Calu3 (cell line): ENCODE measurements at places on chromosomes 16 and 17.

DNA sequence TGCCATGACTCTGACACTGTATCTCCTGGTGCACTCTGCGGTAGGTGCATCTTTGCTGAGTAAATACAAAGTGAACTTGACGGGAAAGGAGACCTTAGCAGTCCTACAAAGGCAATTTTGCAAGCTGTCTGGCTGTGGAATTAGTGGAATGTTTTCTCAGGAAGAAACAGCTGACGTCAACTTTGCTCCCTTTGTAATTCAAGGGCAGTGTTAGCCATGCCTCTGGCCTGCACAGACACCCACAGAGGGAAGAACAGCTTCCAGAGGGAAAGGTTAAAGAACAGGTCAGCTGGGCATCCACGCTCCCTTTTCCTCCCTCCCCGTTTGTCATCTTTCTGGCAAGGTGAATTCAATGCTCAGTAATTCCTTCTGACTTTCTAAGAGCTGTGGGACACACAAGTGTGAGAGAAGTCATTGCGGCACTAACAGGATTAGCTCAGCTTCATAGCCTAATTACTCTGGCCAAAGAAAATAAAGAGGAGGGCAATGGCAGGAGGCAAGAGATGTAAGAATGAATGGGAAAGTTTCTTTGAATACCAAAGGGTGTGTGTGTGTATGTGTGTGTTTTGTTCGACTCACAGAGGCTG lies 476.9 kb upstream of the GOT2 start:
- no peak for DNase-seq

DNA sequence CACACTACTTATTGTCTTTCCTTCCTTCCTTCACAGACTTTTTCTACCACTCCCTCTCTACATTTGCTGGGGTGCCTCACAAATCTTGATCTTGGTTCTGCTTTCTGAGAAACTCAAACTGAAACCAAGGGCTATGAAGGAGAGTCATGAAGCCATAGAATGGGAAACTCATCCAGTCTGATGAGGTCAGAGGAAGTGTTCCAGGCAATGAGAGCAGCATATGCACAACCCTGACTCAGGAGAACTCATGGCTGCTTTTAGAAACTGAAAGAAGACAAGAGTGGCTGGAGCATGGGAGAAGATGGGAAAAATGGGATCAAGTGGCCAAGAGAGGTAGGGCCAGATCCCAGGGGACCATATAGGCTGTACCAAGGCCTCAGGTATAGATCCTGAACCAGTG lies 130.0 kb upstream of the TOX3 start:
- DNase-seq, result no peak

DNA sequence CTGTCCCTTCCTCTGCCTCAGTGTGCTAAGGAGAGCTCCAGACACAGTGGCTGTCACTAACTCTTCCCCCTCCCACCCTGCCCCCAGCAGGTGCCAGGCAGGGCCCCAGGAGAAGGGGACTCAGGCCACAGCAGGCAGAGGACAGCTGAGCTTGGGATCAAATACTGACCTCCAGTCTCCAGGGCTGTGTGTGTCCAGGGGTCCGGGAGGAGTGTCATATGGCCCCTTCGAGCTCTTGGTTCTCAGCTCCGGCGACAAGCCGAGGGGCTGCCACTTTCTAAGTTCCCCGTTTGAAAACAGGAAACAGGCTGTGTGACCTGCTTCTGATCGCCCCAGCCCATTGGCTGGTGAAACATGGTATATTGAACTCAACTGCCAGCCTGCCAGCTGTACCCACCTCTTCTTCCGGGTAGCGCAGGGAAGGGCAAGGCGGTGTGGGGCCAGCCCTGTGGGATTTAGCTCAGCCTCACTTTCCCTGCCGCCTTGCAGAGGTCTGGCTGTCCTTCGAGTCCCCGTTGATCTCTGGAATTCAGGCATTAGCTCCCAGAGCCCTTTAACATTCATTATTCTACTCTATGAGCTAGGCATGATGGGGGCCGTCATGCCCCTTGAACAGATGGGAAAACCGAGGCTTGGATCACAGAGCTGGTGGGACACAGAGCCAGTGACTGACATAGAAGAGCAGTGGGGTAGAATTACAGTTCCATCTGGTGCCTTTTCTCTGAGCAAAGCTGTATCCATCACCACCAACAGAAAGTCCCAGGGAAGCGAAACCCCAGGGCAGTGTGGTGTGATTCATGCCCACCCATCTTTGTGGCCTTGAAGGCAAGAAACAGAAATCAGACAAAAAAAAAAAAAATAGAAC lies at the start of gene SNX20:
SNX20 (minus strand) TSS at position 292 of the 865 bp plus-strand sequence. CDS start 3,786 bp downstream, outside the sequence.
- DNase-seq, result no peak

DNA sequence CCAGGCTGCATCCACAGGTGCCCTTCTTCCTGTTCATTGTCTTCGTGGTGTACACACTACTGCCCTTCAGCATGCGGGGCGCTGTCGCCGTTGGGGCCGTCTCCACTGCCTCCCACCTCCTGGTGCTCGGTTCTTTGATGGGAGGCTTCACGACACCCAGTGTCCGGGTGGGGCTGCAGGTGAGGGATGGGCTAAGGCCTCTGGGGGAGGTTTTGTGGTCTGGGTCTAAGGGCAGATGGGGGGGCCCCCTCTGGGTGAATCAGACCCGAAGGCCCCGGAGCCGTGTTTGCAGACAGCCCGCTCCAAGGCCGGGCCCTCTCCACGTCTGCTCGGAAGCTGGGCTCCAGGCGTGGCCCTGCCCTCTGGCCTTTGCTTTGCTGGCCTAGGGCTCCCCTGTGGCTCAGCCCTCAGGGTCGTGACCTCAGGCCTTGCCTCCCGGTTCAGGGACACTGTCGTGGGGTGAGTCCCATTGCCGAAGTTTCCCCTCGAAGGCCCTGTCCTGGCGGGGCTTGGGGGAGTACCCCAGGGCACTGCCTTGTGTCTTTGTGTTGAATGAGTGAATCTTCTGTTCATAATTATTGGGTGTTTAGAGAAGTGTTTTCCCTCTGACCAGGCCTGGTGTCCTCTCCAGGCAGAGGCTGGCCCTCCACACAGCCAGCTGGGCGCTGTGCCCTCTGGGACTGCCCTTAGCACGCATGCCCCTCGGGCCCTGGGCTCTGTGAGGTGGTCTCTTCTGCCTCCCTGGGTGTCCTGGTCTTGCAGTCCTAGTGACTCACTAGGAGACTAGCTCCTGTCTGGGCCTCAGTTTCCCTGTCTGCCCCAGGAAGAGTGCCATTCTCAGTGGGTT lies 25.6 kb downstream of the ADCY7 start:
- DNase-seq, result no peak

- DNase-seq, result no peak
These were observed 20.2 kb downstream of the MBTPS1 start for GRCh38 chr16:84096447-84097005.

DNA sequence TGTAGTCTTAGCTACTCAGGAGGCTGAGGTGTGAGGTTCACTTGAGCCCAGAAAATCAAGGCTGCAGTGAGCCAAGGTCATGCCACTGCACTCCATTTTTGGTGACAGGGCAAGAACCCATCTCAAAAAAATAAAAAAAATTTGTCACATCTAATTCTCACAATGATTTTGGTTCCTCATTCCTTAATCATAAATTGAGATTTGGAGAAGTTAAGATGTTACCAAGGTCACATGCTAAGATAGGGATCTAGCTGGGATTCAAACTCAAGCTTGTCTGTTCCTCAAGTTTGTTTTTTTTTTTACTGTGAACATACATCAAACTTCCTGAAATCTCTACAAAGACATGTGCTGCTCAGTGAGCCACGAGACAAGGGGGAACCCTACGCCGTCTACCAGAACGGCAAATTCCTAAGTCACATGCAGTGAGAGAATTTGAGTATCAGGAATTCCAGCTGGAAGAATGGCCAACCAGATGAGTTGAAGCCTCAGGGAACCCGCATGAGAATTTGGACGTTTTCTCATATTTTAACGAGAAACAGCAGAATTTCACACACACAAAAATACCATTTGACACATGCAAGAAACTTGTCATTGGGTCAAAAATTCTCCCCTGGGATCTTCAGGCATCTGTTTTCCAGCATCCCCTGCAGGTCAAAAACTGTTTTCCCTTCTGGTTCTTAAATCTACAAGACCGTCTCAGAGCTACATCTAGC lies 414.1 kb upstream of the GOT2 start:
- DNase-seq, result no peak

DNA sequence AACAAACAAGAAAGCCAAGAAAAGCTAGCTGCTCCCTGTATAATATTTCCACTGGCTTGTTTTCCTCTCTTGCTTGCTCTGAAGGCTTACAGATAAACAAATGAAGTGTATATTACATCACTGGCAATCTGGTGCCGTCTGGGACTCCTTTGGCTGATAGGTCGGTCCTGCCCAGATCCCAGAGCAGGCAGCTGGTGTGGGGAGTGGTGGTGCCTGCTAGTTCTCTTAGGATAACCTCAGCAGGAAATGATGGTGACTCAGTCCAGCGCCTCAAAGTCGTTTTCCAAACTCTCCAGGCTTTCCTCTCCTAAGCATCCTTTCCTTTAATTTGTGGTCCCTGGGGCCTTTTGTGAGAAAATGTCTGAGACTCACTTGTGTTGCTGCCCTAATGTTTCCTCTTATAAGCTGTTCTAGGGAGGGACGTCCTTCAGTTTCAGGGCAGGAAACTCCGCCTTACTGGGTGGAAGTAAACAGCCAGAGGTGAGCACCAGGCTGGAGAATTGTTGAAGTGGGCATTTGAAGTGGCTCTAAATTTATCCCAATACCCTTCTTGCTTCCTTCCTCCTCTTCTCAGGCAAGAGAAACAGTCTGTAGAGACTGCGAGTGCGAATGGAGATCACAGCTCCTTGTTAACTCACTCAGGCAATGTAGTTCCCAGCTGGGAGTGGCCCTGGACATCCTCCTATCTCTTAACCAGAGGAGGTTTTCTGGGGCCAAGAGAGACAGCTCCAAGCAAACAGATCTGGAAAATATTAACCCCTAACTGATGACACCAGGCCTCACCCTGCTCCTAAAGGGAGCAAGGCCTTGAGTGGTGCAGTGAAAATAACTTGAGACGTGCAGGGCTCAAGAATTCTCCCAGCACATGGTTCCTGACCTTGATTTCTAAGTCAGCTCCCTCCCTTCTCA lies 34.9 kb downstream of the CD300LF start:
- no peak for DNase-seq

GRCh38 chr17:47895347-47895855 lies 635 bp upstream of the SP2 start:
- no peak for DNase-seq

DNA sequence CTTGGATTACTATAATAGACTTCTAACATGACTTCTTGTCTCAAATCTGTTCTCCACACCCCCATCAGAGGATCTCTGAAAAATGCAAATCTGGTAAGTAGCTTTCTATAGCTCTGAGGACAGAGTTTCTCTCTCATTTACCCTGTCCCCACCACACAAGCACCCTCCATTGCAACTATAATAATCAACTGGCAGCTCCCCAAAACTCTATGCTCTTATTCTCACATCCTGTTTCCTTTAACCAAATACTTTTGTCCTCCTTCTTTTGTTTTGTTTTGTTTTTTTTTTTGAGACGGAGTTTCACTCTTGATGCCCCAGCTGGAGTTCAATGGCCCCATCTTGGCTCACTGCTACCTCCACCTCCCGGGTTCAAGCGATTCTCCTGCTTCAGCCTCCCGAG lies 73.4 kb downstream of the HELZ start:
- no peak for DNase-seq

GRCh38 chr17:75695141-75695829 lies 26.0 kb upstream of the ITGB4 start:
- no peak for DNase-seq

DNA sequence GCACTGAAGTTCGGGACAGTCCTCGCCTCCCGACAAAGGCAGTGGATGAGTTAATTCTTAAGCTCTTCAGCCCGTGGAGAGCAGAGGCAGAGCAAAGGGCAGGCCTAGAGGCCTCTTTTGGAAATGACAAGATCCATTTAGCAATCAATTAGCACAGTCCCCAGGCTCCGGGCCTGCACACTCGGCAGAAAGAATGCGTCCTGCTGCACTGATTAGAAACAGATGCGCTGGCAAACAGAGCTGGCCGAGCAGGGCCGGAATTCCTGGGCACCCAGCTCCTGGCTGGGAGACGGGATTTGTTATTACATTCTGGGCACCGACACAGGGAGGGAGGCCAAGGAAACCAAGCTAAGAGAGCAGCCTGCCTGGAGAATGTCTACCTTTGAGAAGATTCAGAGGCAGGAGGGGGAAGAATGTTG lies 162.9 kb downstream of the COPRS start:
- no peak for DNase-seq

DNA sequence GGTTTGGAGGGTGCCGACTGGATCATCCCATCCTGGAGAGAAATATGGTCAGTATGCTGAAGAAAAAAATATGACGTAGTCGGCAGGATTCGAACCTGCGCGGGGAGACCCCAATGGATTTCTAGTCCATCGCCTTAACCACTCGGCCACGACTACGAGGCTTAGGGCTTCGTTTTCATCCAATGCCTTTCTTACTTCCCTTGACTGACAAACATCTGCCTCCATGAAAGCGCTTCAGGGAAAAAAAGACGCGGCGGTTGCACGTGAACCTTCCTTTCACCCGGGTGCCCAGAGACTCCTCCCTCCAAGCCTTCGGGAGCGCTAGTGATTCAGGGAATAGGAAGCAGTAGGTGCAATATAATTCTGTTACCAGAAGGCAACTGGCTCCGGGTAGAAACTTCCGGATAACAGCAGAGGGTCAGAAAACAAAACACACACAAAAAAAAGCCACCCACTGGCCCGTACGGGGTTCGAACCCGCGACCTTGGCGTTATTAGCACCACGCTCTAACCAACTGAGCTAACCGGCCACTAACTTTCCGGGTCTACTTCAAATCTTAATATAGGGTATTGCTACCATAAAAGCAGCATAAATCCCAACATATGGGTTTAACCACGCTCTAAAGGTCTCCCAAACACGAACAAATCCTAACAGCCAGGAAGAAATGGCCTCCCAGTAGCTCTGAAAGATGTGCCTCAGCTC lies 16.3 kb upstream of the AURKB start:
- peak; percentile 73 for DNase-seq

DNA sequence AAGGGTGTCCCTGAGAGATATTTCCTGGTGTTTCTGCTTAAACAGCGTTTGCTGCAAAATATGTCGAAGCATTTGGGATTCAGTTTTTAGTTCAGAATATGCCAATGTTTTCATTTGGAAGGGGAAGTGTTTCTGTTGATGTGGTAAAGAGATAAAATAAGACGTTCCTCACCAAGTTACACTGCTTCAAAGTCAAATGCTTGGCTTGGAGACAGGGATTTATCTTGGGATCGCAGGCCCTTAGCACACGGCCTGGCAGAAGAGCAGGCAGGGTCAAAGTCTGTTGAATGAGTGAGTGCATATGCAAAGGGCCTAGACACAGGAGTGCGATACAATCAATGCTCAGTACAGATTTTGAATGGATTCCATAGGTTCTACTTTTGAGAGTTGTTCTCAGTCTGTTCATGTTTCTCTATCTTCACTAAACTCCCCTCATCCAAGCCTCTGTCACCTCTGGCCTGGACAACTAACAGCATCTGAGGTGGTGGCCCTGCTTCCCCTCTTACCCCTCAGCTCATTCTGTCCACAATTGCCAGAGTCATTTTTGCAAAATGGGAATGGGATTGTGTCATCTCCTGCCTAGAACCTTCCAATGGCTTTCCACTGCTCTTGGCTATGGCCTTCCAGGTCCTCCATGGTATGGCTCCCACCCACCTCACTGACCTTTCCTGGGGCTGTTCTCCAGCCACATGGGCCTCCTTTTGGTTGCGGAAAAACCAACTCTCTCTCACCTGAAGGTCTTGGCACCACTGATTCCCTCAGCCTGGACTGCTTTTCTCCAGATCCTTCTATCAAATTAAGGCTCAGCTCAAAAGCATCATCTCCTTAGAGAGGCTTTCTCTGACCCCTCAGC lies 3.2 kb downstream of the DEXI start:
- DNase-seq, result no peak

GRCh38 chr17:66746736-66747135 lies 88.2 kb upstream of the CACNG5 start:
- DNase-seq, result no peak
